Mesothelial cell of epicardium (in vitro differentiated cells): ENCODE measurements at places on chromosomes 6 and 20. TPM values are rescaled to one million over a fixed set of nuclear protein-coding genes. Genes with fewer than 3 reads are reported as not detected.

FAXC gene
- 11.0 to 14.6 TPM (median 13.9 TPM) in 3 replicates for total RNA-seq

DNA sequence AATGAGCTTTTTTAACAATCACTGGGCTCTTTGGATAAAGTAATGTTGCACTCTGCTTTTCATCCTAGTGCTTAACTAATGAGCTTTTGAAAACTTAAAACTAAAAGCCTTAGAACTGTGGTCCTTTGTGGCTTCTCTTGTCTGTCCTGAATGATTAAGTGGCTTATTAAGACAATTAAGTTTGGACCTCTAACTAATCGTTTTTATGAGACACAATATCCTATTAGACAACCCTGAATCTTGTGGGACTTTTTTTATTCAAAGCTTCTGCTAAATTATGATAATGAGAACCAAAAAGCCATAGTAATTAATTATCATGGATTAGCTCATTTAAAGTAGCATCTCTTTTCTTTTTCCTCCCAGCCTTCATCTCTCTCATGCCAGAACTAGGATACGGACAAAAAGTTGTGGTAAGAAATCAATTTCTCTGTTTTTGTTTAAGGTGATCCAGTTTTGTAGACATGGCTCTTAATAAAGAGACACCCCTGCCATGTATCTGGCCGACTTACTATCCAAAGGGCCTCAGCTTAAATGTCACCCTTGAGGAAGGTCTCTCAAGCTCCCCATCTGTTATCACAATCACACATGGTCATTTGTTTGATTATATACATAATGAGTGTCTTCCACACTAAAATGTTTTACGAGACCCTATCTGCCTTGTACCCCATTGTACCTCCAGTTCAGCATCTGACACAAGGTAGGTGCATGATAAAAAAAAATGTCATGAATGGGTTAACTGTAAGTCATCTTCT is 384.4 kb upstream of the IRAK1BP1 start:
- H3K4me1 ChIP-seq: no peaks in the 10 kb centered on the region
- no peak for DNase-seq
- no peak overlapping the region for H3K27ac ChIP-seq
- no peaks in the 10 kb centered on the region for H3K36me3 ChIP-seq
- no peak overlapping the region for H3K4me3 ChIP-seq
- peaks cover 3% of the 10 kb centered on the region for H3K27me3 ChIP-seq

DNA sequence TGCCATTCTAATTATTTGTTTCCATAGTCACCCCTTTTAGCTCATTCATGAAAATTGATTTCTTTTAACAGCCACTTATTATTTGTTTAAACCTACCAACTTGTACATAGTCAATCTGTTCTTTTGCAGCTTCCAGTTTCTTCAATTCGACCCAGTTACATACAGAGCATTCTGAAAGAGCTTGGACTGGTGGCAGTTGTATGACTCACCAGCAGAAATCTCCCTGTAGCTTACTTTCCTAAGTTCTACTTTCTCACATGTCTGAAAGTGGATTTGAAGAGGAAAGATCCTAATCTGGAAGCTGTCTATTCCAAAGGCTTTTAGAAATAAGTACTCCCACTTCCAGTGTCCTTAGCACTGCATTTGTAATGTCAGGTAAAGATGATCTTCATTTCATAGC is 447.9 kb downstream of the HTR1B start:
- H3K27me3 ChIP-seq: no peaks in the 10 kb centered on the region
- H3K27ac ChIP-seq: no peak overlapping the region
- DNase-seq: no peak
- H3K4me1 ChIP-seq: peaks cover 5% of the 10 kb centered on the region
- H3K36me3 ChIP-seq: peaks cover 1% of the 10 kb centered on the region

NMBR gene
- 0.27 TPM in 2 of 3 replicates, not detected in the other for total RNA-seq

- DNase-seq: no peak
- H3K27me3 ChIP-seq: no peaks in the 10 kb centered on the region
- peak overlapping the region; percentile 99 for H3K27ac ChIP-seq
- peak overlapping the region; percentile 78 for H3K4me3 ChIP-seq
These were observed 482 bp downstream of the DDR1 start for GRCh38 chr6:30884521-30885480.

DNA sequence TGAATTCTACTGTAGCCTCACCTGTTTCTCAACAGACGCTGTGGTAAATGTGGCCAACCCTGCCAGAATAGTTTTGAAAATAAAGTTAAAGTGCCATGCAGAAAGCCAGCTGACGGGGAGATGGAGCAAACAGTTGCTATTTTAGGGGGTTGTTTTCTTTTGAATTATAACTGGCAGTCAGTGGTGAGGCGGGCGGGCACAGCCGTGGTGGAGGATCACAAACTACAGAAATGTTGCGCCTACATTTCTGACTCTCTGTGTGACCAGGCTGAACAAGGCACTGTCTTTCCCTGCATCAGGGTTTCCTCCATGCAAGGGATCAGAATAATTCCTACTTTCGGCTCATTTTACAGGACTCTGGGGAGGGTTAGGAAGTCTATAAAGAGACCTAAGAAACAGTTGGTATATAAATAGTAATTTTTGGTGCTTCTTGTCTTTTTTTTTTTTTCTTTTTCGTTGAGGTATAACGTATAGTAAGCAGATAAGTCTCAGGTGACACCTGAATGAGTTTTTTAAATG is 17.2 kb downstream of the CHMP4B start:
- H3K27me3 ChIP-seq: no peaks in the 10 kb centered on the region
- DNase-seq: no peak
- peak overlapping the region; percentile 91 for H3K27ac ChIP-seq
- H3K4me3 ChIP-seq: no peak overlapping the region
- peaks cover 3% of the 10 kb centered on the region for H3K36me3 ChIP-seq

DNA sequence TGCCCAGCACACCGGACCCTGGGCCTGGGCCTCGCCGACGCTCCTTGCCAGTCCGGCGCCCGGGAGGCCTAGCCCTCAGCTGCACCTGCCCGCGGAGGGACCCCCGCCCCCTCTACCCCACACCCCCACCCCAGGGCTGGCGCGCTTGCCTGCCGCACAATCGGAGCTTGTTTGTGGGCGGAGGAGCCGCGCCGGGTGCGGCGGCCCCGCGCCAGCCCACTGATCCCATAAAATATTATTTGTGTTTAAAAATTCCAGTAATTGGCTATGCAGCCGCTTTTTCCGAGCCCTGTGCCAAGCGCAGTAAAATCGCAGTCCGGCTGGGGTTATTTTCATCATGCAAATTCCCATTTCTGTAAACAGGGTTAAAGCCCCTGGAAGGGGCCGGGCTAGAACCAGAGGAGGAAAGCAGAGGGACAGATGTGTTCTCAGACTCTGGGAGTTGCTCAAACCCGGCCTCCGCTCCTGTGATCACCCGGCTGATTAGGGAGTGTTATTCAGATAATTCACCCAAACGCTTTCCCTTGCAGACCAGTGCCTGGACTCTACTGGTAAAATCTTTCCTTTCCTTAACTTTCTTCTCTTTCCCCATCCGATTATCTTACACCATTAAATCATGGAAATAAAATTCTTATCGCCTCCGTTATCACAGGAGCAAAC is 93.1 kb downstream of the NCR2 start:
- peaks cover 11% of the 10 kb centered on the region for H3K27me3 ChIP-seq
- peaks cover 25% of the 10 kb centered on the region for H3K4me1 ChIP-seq
- peak overlapping the region; percentile 36 for H3K27ac ChIP-seq
- peak overlapping the region; percentile 62 for H3K4me3 ChIP-seq

DNA sequence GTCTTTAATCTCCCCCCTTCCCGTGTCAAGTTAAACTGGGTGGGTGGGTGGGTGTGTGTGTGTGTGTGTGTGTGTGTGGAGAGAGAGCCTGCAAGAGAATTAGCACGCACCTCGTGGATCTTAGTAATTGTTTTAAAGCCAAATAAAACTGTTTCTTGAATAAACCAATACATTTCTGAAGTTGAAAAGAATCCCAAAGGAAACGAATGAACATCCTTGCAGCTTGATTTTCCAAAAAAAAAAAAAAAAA is 381 bp upstream of the BICRAL start:
- H3K27ac ChIP-seq: peak overlapping the region; percentile 98
- peaks cover 34% of the 10 kb centered on the region for H3K4me1 ChIP-seq
- H3K4me3 ChIP-seq: peak overlapping the region; percentile 69
- no peaks in the 10 kb centered on the region for H3K36me3 ChIP-seq
- no peaks in the 10 kb centered on the region for H3K27me3 ChIP-seq

OGFR gene
- 56.2 to 58.4 TPM (median 56.5 TPM) in 3 replicates for total RNA-seq

BMP2 gene
- 9.2 to 10.5 TPM (median 9.4 TPM) in 3 replicates for total RNA-seq

DNA sequence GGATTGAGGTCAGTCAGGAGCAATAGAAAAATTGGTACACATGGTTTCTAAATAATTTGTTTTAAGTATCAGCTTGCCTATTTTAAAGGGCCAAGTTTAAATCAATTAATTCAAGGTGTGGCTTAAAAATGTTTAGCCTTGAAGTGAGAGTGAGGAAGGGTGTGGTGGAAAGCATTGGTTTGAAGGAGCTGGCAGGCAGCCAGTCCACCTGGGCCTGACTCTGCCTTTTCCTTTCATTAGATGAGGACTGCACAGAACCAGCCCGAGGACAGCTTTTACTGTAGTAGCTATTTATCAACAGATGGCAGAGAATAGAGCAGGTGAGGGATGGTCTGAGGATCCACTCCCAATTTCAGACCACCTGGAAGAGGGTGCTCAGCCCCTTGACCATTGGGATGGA is 42.4 kb downstream of the DHX35 start:
- H3K36me3 ChIP-seq: peaks cover 38% of the 10 kb centered on the region
- H3K27me3 ChIP-seq: no peaks in the 10 kb centered on the region
- peaks cover 2% of the 10 kb centered on the region for H3K4me1 ChIP-seq
- no peak for DNase-seq

CD40 gene
- total RNA-seq: 3.8 to 5.0 TPM (median 4.3 TPM) in 3 replicates
